ENCODE measurements at places on chromosomes 6 and 20.

DNA sequence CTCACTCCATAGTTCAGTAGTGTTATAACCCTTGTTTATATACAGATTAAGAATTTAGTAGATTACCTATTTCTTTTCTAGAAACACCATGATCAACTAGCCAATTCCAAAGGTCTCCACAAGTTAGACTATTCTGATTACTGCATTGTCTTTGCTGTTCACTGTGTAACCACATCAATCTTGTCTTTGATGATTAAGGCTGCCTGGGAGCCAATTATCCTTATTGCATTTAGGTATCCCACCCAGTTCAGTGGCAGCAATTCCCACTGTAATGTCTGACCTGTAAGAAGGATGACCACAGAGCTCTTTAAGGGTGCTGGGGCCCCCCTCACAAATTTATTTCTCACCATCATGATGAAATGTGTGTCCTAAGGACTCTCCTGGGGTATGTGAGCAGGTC lies 40.2 kb downstream of the PKIB start:
- DNase-seq, result no peak

GRCh38 chr20:62285722-62286121 lies 17.1 kb upstream of the ADRM1 start:
- DNase-seq, result no peak

DNA sequence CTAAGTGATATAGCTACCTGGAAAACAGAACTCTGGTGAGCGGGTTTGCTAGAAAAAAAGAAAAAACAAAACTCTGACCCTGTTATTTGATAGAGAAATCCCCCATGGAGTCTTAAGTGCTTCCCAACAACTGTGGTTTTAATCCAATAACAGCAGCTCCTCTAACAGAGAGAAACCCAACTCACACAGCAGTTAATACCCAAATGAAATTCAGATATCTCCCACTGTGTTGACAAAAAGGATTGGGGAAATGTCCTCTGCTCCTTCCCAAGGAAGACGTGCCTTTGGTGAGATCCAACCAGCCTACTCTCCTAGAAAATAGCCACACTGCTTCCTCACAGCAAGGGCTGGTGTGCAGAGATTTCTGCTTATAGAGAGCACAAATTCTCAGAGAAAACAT lies 200.4 kb upstream of the FBXL4 start:
- DNase-seq, result no peak

DNA sequence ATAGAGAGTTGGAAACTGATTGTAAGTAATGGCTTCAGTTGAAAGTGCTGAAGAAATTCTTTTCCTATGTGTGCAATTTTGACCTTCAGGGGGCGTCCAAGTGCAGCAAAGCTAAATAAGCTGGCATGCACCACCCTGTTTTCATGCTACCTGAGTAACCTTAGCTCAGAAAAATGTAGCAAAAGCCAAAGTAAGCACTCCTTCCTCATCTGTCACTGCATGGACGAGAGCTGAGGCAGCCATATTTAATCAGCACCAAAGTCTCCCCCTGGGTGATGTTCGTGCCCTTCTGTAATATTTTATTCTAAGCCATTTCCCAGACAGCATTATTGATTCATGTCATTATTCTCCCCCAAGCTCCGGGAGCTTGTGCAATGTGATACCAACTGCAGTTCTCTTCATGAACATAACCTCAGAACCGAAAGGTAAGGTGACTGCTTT lies 123.1 kb downstream of the RPS12 start:
- DNase-seq, result no peak

DNA sequence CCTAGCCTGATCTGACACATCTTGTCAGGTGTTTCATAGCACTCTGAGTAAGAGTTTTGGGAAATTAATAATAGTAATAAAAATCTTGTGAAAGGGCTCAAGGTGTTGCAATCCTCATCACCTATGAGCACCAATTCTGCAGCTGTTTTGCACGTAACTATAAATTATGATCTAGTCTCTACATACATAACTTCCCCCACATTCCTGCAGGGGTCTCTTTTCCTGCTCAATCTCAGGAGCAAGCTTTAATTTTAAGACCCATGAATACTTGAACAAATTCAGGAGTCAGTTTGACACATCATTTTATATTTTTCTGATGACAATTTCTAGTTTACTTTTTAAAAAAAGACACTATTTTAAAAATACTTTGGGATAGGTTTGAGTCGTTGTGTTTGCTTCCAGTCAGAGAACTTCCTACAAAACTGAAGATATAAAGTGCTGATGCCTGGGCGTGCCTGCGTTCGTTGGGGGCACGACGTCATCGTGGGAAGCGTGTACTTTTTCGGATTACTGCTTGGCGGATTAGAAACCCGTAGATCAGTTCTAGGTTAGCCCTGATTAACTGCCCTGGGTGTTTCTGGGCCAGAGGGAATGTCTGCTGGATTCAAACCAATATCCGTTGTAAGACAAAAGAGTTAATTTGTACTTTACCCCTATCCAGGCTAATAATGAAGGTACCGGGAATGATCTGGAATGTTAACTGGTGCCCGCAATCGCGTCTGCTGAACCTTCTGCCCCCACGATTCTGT lies 1.0 kb upstream of the E2F3 start:
- peak; percentile 41 for DNase-seq

DNA sequence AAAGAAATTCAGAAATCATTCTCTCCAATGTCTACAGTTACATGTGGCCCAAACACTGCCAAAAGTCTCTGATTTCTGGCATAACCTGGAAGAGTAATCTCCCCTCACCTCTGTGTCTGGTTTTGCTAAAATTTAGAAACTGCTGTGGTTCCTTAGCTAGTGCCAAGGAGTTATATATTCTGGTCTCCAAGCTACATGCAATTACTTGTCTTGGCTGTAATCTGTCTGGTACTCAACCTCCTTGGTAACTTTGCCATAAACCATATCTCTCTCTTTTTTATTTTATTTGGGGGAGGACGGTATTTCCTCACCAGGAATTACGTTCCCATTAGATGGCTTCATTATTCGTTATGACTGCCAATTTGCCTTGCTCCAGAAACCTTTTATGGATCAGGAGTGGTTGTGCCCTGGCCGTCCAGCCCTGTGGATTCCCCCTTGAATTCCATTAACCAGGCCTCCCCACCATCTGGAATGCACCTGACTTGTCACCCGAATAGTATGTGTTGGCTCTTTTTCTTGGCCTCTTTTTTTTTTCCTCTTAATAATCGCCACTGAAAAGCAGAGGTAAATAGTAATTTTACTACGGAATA lies 400.0 kb downstream of the CD83 start:
- DNase-seq, result no peak

GRCh38 chr20:32358883-32359632 lies 927 bp downstream of the ASXL1 start:
- DNase-seq, result peak; percentile 82

DNA sequence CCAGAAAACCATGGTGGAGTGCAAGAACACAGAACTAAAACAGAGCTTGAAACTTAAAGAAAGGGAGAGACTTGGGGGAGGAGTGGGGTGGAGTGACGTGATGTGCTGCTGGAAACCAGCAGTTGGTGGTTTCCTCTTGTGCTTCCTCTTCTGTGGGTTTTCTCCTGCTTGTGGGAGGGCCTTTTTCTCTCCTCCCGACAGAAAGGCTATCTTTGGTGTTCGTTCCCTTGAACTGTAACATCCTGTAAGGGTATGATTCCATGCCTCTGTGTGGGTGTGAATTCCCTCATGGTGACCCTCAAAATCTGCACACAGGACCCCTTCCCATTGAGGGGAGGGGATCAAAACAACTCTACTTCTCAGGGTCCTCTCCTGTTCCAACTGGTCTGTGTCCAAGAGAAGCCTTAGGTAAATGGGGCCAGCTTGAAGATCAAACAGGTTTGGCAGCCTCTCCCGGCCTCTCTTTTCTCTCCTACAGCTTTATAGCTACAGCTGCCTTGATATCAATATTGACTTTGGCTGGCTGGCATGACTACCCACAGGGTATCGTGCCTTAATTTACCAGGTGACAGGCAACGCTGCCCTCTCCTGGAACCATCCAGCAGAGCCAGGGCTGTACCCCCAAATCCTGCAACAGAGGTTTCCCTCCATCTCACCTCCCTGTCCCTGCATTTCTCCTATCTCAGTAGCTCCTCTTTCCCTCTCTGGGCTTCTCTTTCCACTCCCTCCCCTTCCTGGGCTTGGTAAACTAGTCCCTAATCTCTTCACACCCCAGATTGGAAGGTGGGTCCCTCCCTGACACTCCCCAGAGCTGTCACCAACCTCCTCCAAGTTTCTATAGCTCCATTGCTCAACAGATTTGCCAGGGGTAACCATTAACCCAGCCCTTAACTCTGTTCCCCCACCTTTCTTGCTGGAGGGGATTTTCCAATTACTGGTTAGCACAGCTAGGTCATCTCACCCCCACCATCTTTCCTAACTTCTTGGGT lies 1.5 kb upstream of the MSH5 start:
- DNase-seq, result peak; percentile 62

GRCh38 chr6:165655191-165655590 lies 7.8 kb downstream of the PDE10A start:
- no peak for DNase-seq

GRCh38 chr20:36043441-36043840 lies 75.1 kb downstream of the CNBD2 start:
- DNase-seq, result no peak

DNA sequence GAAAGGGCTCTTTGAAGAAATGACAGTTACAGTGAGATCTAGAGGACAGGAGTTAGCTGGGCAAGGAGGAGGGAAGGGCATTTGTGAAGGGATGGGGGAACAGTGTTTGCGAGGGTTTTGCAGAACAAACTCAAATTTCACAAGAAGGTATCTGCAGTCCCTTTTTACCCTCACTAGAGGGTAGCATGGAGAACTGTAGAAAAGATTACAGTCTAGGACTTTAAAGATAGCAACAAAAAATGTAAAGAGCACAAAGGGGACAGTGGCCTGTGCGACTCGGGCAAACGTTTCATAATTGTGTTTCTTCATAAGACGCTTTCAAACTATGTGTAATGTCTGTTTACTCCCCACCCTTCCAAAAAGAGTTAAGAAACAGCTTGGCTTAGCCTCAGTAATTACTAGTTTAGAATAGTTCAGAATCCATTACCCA lies 21.2 kb upstream of the ASXL1 start:
- no peak for DNase-seq

- DNase-seq, result peak; percentile 29
Measured at GRCh38 chr6:29071831-29072723, 15.0 kb downstream of the OR2B3 start.

- no peak for DNase-seq
Measured at GRCh38 chr20:39773380-39774000, 811.3 kb downstream of the DHX35 start.

GRCh38 chr20:53157443-53158408 lies 185.6 kb downstream of the TSHZ2 start:
- peak; percentile 57 for DNase-seq

DNA sequence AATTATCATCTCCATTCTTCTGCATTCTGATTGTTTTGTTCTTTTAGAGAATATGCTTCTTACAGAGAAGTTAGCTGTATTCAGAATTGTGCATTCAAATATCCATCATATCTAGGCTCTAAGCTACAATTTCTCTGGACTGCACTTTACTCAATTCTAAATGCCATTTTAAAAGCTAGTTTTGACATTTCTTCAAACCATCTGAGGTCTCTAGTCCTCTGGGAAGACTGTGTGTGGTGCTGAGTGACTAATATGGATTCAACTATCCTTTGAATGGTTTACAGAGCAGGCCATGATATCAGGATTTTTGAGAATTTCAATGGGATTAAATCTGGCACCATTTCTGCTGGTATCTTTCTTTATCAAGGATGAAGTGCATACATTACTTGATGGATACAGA lies 285.7 kb downstream of the BTBD3 start:
- no peak for DNase-seq

DNA sequence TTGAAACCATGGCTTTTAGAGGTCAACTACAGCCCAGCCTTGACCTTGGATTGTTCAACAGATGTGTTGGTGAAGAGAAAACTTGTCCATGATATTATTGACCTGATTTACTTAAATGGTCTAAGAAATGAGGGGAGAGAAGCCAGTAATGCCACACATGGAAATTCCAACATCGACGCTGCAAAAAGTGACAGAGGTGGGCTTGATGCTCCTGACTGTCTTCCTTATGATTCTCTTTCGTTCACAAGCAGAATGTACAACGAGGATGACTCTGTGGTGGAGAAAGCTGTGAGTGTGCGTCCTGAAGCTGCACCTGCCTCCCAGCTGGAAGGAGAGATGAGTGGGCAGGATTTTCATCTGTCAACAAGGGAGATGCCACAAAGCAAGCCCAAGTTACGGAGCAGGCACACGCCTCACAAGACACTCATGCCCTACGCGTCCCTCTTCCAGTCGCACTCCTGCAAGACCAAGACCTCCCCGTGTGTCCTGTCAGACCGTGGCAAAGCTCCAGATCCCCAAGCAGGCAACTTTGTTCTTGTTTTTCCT lies 16.2 kb downstream of the TTLL2 start:
- no peak for DNase-seq

DNA sequence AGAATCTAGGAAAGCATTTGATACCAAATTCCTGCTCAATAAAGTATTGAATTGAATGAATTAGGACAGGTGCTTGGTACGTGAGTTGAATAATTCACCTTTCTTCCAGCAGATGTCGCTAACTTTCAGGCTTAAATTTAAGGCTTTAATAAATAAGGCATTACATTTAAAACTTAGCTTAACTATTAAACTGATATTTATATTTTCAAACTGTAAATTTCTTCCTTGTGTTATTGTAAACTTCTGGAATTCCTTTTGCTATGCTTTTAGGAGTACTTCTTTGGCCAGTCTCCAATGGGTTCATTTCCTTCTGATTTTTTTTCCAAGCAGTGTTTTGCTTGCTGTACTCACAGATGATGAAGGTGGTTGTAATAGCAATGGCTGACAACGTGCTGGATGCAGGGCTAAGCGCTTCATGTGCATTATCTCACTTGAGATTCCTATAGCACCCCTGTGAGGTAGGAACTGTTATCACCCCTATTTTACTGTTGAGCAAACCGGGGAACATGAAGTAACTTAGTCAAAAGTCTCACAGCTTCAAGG lies 71.3 kb upstream of the SLC2A12 start:
- peak; percentile 7 for DNase-seq

DNA sequence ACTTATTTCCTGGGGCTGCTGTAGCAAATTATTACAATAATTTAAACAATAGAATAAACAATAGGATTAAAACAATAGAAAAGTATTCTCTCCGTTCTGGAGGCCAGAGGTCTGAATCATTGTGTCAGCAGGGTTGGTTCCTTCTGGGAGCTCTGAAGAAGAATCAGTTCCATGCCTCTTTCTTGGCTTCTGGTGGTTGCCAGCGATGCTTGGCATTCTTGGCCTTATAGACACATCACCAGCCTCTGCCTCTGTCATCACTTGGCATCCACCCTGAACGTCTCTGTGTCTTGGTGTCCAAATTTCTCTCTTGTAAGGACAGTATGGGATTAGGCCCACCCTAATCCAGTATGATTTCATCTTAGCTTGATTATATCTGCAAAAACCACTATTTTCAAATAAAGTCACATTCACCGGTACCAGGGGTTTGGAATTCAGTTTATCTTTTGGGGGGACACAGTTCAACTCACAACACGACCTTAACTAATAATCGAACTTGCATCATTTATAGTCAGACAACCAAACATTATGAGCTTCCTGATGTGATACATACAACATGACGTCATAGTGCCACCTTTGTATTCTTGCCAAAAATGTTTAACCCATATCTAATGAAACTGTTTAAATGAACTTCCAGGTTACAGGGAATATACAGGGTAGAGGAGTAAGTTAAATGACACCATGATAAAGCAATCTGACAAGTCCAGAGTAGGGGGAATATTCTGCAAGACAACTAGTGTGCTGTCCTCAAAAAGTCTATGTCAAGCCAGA lies 84.7 kb upstream of the RNF24 start:
- no peak for DNase-seq

Measured in CD8-positive, alpha-beta memory T cell (primary cell).